GM13976 (cell line): ENCODE measurements at places on chromosomes 16 and 17.

DNA sequence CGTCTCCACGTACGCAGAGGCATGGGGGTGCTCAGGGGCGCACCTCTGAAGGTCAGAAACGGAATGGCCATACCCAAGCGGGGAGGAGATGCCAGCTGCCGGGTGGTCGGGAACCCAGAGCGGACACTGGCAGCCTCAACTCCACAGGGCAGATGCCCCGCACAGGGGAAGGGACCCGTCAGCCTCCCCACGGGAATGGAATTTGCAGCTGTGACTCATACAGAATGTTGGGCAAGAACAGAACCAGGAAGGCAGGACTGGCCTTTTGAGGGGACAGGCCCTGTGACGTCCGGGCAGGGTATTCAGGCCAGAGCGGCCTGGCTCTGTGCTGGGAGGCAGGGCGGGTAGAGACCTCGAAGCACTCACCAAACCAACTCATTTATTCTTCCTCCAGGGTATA lies 7.5 kb downstream of the TK1 start:
- DNase-seq, result no peak

DNA sequence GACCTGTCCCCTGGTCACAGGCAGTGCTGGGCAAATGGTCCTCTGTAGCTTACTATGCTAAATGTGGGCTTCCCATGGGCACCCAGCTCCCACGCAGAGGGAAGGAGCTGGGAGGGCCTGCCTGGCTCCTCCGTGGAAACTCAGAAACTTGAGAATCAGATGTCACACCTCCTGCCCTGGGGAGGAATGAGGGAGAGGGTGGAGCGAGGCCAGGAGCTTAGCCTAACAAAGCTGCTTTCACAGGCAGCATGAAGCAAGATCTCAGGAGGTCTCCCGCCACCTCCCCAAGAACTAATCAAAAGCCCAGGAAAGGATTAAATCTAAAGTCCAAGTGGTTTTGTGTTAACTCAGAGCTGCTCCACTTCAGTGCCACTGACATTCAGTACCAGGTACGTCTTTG lies 33.6 kb upstream of the XYLT2 start:
- DNase-seq, result no peak

GRCh38 chr16:23466162-23466885 lies 13.3 kb upstream of the COG7 start:
- no peak for DNase-seq

GRCh38 chr16:14164916-14165662 lies 94.0 kb downstream of the MRTFB start:
- no peak for DNase-seq

GRCh38 chr16:67447508-67448076 lies 16.7 kb downstream of the HSD11B2 start:
- DNase-seq, result peak; percentile 85

DNA sequence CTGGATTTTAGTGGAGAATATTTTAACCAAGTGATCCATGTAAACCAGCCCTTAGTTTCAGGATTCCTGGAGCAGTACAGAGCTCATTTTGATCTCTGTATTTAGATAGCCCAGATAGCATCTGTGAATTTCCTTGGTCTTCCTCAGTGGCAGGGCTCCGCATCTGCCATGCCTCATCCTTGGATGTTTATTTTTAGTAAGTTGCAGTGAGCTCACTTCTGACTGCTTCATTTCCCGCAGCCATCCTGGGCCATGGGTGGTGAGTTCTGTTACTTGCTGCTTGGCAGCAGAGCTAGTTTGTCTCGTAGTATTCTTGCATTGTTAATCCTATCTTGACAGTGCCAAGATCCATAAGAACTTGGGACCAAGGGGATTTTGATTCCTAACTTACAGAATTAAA lies 33.7 kb downstream of the IST1 start:
- no peak for DNase-seq

DNA sequence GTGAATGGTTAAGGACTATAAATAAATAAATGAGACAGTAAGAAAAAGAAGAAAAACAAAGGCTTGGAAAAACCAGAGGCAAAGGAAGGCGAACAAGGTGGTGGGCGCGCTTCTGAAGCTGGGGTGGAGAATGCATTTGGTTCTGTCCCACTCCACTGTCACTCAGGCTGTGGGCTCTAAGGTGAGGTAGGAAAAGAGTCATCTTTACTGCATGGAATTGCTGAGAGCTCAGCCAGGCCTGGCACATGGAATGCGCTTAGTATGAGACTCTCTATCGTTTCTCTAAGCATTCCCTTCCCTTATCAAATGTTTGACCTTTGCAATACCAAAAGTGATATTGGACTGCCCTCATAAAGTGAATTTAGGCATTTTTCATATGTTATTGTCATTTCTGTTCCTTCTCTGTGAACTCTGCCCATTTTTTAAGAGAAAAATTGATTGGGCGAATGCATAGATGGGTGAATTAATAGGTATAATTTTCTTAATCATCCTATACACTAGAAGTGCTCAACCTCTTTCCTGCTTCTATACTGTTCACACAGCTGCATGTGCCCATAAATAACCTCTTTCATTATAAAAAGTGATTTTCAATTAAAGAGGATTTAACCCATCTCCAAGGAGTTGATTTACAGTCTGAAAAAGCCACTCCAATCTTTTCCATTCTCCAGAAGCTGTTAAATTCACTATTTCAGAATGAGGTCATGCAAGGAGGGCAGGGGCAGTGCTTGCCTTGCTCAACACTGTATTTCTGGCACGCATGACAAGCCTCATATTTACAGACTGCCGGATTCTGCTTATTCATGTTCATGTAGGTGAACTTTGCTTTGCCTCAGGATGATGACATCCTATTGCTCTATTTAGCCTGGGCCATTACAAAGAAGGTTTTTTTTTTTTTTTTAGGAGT lies 87.7 kb downstream of the MYH10 start:
- no peak for DNase-seq

DNA sequence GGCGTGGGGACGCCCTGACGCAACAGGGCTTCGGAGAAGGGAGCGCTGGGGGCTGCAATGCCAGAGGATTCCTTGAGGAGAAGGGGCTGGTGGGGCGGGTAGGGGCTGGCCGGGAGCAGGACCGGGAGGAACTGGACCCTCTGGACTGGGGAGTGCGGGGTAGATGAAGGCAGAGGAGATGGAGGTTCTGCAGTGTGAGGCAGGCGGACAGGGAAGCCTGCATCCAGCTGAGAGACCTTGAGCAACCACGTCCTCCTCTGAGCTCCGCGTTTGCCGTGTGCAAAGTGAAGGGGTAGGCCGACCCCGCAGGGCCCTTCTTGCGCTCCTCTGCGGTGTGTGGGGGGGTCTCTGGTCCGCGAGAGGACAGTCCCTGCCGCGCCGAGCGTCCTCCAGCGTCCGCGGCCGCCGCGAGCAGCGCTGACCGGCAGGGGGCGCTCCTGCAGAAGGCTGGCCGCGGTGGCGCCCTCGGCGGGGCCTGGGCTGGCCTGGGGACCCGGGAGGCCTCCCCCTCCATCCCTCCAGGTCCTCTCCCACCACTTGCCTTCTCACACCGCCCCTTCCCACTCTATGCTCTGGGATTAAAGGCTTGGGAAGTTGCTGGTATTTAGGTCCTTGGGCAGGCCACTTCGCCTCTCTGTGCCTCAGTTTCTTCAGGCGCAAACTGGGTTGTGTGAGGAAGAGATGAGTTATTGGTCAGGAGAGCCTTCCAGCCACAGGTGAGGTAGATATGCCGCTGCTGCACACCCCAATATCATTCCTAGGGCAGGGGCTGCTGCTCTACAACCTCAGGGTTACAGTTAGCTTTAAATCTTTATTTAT lies 9.6 kb upstream of the WNT9B start:
- peak; percentile 68 for DNase-seq

DNA sequence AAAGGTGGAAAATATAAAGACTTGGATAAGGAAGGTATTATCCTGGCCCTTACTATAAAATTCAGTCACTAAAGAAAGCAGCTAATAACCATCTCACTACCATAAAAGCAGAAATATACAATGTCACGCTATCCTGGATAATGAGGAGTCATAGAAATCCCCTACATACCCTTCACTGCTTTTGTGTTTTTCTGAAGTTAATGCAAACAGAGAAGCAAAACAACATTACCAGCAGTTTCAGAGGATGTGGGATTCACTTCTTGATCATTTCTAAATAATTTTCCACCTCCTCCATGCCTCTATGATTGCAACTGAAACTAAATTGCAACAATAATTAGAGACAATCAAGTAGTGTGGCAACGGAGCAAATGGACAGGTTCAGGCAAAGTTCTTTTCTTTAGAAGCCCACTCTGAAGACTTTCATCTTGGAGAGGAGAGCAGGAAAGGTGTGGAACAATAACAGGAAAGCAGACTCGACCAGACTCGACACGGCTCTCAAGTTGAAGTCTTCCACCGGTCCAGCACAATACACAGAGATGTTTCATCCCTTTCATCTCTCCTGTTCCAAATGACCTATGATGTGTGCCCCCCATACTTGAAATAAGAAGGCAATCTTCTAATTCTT lies 10.2 kb downstream of the CYTH1 start:
- DNase-seq, result peak; percentile 63

DNA sequence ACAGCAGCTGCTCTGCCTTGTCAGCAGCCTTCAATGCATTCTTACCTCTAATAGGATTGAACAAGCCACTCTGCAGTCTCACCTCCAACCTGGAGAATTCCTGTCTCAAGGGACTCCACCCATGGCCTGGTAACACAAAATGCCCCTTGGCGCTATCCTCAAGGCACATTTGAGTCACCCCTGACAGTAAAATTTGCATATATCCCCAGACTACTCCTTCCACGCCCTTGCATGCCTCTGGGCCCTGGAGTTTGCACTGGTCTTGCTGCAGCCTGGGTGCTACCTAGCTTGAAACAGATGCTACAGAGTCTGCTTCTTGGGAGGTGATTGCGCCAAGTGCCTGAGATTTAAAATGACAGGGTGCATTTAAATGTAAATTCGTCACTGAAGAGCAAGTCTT lies 391.4 kb upstream of the MAF start:
- no peak for DNase-seq

- no peak for DNase-seq
Measured at GRCh38 chr17:7403727-7403976, 245 bp downstream of the TMEM256 start.

- no peak for DNase-seq
Measured at GRCh38 chr16:65195998-65196397, 74.1 kb upstream of the CDH11 start.

GRCh38 chr16:66223176-66223780 lies 143.2 kb upstream of the CDH5 start:
- no peak for DNase-seq

GRCh38 chr17:32875923-32876416 lies 954 bp downstream of the MYO1D start:
- DNase-seq, result no peak

GRCh38 chr17:38967290-38967738 lies at the start of gene FBXO47:
Gene FBXO47, minus strand, starts transcription at chr17:38967403. Its CDS starts 4,378 bp downstream, at chr17:38963025.
- DNase-seq, result peak; percentile 68

DNA sequence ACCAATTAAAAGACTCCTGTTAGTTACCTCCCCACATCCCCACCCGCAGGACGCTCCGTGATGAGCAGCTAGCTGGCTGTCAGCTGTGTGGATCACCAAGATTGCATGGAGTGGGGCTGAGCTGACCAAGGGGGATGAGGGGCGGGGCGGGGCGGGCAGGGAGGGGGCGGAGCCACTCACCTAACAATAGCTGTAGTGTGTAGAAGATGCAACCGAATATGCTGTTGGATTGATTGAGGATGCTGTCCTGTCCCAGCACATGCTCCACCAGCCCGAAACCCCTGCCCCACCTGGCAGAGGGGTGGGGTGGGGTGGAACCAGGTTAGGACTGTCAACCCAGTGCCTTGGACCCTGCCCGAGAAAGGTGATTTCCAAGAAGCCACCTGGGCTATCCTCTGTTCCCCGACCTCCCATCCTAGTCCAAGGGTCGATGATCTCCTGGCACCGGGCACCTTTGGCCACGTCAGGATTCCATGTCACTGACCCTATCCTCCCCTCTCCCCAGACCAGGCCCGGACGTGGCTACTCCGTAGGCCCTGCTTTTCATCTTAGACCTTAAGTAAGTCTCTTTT lies 1.4 kb downstream of the VKORC1 start:
- no peak for DNase-seq
